Activated naive CD4-positive, alpha-beta T cell (primary cell): ENCODE measurements at places on chromosomes 16 and 17.

GRCh38 chr17:1143573-1143972 is 36.2 kb downstream of the ABR start:
- no peak for DNase-seq

DNA sequence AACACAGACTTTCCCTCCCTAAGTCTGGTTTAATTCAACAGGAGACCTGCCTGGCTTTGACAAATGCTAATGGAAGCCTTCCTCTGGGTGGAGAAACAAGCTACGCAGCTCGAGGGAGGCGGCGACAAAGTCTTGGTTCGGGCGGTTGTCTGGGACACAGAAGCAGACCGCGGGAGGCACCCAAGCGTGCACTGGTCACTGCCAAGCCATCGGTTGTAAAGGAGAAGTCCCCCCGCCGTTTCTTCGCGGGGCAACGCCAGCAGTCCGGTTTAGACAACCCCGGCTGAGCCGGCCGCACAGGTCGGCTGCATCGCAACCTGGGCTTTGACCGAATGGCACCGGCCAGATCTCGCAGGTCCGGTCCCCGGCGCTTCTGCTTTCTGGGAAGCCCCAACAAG is 586 bp downstream of the GLYR1 start:
- no peak for DNase-seq

DNA sequence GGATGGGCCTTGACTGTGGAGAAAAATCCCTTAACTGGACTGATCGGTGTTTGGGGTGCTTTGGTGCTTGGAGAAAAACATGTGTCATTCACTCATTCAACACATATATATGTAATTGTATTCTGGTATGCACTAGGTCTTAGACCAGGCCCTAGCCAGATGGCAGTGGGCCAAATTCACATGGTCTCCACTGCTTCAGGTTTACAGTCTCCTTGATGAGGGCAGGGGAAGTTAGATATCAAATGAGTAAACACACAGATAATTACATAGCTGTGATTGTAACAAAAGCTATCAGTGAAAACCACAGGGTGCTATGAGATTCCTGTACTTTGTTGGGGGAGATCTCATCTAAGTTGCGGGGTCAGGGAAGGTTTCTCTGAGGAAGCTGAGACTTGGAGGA is 78.8 kb downstream of the WWP2 start:
- no peak for DNase-seq

DNA sequence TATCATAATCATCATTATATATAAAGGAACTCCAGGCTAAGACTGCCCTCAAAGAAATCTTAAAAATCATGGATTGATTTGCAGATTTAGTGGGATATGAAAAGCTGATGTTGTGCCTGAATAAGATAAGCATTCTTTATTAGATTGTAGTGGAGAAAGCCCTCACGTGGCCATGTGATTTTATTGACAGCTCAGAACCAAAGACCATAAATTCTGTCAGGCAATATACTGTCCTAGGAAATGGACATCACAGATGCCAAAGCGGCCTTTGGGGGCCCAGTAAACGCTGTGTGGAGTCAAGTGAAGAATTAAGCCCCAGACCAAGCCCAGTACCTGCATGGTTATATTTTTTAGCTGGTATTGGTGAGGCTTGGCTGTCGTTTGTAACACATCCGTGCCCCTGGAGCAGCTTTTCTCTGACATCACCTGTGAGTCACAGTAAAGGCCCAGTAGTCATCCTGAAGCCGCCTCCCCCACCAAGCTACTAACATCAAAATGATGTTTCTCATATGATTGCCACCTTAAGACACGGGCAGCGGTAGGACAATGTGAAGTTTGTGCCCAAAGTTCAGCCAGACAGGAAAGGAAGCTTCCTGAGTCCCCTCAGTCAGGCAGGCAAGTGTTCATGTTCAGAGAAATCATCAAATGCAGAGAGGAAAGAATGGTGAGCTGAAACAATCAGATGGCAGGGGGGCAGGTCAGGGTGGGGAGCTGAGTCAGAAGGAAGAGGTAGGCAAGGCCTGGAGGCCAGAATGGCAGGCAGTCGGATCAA is 209.4 kb downstream of the IRX3 start:
- no peak for DNase-seq

- DNase-seq, result no peak
Measured at GRCh38 chr16:70381604-70382342, 35.1 kb downstream of the DDX19A start.

- DNase-seq, result peak; percentile 57
Measured at GRCh38 chr17:43368740-43369506, 29.9 kb upstream of the ARL4D start.

GRCh38 chr17:66445229-66445628 is 142.8 kb downstream of the PRKCA start:
- no peak for DNase-seq

- no peak for DNase-seq
Measured at GRCh38 chr17:73042809-73043685, 49.4 kb downstream of the SLC39A11 start.

DNA sequence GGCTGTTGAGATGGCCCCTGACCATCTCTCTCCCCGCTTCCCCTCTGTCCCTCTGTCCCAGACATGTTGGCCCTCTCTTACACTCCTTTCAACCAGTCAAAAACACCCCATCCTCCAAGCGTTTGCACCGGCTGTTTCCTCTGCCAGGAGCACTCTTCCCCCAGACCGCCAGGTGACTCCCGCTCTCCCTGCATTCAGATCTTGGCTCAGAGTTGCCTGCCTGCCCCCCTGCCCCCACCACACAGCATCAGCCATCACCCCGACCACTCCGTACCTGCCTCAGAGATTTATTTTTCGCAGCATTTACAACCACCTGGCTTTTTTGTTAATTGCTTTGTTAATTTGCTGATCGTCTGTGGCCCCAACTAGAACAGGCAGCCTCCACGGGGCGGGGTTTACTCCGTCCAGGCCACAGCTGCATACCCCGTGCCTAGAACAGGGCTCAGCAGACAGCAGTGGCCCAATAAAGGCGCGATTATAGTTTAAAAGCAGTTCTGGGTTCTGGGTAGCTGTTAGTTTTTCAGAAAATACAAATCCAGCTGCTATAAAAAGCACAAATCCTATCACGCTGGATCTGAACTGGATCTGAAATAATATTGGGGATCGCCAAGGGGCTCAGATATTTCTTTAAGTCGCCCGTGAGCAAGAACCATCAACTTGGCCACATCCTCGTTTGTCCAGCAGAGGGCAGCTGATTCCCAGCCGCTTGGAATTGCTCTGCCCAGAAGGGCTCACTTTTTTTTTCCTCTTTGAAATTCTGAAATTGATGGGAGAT is 173.6 kb downstream of the IRF8 start:
- DNase-seq, result no peak

DNA sequence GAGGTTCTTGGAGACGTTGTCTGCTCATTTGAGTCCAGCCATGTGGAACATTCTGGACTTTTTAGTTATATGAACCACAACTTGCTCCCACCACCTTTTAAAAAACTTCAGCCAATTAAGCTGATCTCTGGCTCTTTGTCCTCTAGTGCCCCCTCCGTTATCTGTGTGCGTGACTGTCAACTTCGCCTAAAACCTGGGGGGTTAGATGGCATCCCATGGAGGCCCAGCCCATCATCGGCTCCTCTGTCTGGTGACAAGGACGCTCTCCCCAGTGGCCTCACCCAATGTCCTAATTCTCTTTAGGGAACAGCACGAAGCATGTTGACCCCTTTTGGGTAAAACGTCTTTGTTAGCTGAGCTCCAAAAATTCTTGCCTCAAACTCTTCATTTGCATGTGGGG is 341.0 kb upstream of the TNRC6C start:
- no peak for DNase-seq

- DNase-seq, result no peak
Measured at GRCh38 chr17:43648916-43649315, 12.8 kb downstream of the MEOX1 start.

GRCh38 chr16:8660841-8661301 is 13.5 kb upstream of the ABAT start:
- peak; percentile 17 for DNase-seq

- DNase-seq, result no peak
Measured at GRCh38 chr16:57589374-57589773, 39.1 kb upstream of the ADGRG1 start.

- DNase-seq, result no peak
Measured at GRCh38 chr17:68621065-68621464, 19.9 kb upstream of the FAM20A start.

GRCh38 chr17:50183421-50183994 is 17.7 kb downstream of the SGCA start:
- DNase-seq, result no peak

- DNase-seq, result no peak
Measured at GRCh38 chr16:14304891-14305460, 233.9 kb downstream of the MRTFB start.

- no peak for DNase-seq
Measured at GRCh38 chr16:24573141-24573540, 33.8 kb downstream of the RBBP6 start.

GRCh38 chr16:69495821-69496220 is 69.9 kb upstream of the NFAT5 start:
- no peak for DNase-seq

- DNase-seq, result no peak
Measured at GRCh38 chr17:50273654-50274040, 619 bp upstream of the TMEM92 start.

- no peak for DNase-seq
Measured at GRCh38 chr16:55012362-55012761, 81.7 kb downstream of the IRX5 start.

DNA sequence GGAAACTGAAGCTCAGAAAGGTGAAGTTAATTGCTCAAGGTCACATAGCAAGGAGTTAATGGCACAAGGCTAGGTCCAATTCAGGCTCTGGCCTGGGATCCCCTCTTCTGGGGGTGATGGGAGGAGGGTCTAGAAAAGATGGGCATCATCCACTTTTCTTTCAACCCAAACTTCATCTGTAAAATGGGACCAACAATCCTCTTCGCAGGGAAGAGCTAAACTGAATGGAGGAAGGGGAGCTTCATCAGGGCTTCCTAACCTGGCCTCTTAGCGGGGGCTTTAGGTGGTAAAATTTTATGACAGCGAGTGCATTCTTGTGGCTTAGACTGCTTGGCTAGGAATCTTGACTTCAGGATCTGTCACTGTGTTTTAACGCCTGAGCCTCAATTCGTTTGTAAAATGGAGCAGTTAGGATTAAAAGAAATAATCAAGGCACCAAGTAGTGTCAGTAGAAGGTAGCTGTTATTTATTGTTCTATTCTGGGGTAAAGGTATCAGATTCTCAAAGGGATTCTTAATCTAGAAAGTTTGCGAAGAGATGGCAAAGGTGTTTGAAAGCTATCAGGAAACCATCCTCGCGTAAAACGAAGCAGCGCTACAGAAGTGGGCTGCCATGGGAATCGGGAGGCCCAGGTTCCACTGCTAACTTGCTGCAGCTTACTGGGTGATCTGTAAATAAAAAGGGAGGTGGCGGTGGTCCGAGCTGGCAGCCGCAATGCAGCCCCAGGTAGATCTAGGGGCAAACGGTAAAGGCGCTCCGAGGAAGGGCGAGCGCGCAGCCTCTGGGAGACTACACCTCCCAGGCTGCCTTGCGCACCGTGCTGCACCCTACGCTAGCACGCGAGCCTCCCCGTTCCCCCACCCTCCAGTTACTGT is 1.5 kb upstream of the SRCAP start:
- DNase-seq, result no peak

- DNase-seq, result peak; percentile 57
Measured at GRCh38 chr16:3938843-3939624, 58.5 kb upstream of the CREBBP start.

GRCh38 chr16:3691761-3692160 is 25.6 kb downstream of the TRAP1 start:
- DNase-seq, result no peak

DNA sequence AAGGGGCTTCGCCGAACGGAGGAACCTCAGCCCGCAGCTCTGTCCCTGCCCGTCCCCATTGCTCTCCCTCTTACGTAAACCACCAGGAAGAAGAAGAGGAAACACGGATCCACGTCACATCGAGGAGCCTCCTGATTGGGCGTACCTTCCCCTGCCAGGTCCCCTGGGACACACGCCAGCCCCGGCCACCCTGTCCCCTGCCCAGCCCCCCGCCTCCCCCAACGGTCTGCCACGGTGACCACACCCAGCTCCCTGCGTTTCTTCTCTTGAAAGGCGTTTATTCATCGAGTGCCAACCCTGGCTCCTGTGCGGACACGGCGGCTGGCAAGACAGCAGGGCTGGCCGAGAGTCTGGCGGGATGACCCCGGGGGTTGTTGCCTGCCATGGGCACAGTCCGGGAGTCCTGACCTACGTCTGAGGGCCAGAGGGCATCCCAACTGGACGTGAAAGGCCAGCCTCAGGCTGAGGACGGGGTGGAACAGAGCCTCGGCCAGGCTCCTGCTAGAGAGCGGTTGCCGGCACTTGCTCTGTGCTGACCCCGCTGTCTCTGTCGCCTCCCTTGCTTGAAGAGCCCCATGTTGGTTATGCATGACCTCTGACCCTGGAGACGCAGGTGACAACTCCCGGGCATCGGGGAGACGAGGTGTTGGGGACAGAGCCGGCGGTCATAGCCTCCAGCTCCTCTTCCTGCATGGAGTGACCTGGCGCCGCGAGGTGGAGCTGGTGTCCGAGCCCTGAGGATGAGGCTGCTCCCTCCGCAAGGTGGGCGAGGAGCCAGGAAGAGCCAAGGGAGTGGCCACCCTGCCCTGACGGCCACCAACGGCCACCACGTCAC is 40.5 kb upstream of the ACSF3 start:
- DNase-seq, result no peak

DNA sequence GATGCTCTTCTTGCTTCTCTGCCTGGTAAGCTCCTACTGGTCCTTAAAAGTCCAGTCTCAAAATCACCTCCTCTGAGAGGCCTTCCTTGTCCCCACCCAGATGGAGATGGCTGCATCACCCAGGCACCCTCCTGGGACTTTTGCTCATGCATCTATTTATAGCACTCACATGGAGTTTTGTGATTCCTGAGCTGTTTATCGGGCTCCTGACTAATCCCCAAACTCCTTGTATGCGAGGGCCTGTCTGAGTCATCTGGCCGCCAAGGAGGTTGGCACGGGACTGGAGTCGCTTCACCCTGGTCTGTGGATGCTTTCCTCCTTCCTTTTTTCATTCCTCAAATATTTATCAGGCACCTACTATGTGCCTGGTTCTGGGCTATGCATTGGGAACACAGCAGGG is 2.3 kb upstream of the MAP2K3 start:
- DNase-seq, result no peak

GRCh38 chr17:70076189-70076588 is 1.2 kb downstream of the KCNJ16 start:
- no peak for DNase-seq

GRCh38 chr16:86585821-86586611 is 7.7 kb downstream of the FOXL1 start:
- no peak for DNase-seq
